Non-pigmented ciliary epithelial cell (primary cell): ENCODE measurements at places on chromosomes 2 and 18.

DNA sequence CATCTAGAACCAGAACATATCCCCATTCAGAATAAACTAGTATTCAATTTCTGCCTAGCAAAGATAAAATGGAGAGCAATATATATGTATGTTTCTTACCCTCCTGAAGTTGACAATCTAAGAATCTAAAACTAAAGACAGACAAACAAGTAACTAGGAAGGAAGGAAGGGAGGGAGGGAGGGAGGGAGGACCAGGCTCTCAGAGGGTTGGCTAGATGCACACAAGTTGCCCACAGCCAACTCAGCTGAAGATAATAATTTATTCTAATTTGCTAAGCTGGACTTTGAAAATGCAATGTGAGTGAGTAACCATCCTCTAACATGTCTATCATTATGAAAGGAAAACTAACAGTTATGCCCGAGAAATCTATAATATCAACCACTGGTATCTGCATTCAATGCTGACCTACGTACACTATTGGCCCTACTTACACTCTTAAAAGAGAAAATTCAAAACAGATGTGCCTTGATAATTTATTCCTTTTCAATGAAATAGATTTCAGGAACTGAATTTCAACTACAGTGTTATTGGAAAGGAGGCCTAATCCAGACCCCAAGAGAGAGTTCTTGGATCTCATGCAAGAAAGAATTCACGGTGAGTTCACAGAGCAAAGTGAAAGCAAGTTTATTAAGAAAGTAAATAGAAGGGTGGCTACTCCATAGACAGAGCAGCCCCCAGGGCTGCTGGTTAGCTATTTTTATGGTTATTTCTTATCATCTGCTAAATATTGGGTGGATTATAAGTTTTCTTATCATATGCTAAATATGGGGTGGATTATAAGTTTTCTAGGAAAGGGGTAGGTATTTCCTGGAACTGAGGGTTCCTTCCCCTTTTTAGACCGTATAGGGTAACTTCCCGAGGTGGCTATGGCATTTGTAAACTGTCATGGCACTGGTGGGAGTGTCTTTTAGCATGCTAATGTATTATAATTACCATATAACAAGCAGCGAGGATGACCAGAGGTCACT is 288.5 kb upstream of the SLC39A10 start:
- DNase-seq, result no peak

DNA sequence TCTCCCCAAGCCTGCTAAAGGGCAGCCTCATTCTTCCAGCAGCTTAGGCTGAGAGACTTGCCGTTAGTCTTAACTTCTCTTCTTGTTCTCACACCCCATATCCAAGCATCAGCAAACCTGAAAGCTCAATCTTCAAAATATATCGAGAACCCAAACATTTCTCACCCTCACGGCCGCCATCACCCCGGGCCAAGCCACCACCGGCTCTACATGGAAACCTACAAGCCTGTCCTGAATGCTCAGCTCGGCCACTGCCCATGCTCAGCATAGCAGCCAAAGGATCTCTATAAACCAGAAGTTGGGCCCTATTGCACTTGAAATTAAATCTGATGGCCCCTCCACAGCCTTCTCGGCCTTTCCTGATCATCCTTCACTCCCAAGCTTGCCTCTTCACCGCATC is 2.1 kb downstream of the HS1BP3 start:
- DNase-seq, result no peak

DNA sequence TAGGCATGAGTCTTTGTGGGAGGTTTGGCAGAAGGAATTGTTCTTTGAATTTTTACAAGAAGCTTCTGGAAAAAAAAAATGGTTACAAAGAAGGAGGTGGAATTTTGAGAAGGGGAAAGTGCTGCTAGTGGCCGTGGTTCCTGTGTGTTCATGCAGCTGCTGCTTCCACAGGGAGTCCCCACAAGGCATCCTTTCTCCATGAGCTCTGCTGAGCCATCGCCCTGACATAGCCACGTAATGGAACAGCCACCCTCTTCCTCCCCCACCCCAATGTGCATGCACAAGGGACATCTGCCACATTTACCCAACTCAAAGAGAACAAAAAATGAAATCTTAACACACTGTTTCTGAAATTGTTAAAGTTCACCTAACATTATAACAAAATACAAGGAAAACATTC is 529.7 kb downstream of the SATB2 start:
- no peak for DNase-seq

GRCh38 chr18:4821801-4822200 is 366.7 kb upstream of the DLGAP1 start:
- no peak for DNase-seq

DNA sequence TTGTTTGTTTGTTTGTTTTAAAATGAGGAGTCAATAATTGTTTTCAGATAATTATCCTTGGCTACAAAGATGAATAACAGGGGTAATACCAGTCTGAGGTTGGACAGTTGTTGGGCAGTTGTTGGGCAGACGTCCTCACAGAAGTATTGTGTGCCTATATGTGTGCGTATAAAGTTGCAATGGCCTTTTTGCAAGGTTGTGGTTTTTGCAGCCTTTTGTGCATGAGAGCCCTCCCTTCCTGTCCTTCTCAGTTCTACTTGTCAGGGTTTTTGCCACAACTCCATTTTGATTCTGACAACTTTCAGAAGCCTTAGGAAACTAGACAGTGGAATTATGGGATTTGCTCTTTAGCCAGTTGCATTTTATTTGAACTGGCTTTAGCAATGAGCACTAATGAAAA is 6.0 kb upstream of the STK39 start:
- no peak for DNase-seq

DNA sequence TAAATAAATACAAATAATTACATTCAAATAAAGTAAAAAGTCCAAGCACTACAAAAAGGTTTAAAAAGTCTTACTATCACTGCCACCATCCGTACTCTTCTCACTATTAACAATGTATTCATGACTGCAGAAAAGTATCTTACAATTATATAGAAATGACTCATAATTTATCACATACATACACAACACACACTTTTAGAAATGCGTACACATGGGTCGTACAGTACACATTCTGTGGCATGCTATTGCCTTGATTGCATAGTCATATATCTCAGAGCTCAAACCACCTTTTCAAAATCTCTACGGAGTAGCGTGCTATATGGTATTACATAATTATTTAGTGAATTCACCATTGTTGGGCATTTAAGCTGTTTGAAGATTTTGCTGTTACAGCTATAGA is 41.6 kb upstream of the ANXA4 start:
- no peak for DNase-seq

DNA sequence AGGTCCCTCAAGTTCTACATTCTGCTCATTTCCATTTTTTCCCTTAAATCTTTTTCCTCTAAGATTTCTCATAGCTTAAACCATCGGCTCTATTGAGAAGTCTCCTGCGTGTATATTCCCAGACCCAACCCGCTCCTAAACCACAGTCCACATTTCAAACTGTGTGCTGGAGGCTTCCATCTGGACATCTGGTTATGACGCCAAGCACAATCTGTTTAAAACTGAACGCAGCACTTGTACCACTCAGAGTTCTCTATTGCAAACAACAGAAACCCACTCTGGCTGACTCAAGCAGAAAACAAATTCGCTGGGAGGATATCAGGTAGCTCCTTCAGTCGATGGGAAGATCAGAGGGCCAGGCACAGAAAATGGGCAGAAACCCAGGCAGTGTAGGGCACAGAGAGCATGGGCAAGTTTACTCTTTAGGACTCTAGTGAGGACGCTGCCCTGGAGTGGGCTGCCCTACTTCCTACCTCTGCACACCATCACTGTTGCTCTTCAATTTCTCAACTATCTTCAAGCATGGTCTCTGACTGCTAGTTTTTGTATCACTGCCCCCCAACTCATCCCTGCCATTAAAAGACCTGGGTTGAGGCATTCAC is 5.6 kb upstream of the EML4 start:
- DNase-seq, result no peak

- no peak for DNase-seq
Observed at GRCh38 chr2:182319556-182320505, 107.0 kb downstream of the PDE1A start.

DNA sequence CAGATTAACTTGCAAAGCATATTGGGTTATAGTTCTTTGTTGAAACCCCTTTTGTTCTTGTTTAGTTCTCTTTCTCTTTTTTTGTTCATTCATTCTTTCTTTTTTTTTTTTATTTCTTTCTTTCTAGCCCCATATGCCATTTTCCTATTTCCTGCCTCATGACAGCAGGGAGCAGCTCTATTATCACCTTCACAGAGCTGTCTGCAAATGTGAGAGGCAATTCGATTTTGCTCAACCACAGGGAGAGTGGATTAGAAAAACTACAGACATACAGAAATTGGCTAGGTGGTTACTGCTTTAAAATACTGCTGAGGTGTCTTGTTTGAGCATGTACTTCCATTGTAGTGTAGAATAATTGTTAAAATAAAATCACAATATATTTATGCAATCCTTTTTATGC is 44.2 kb upstream of the TBR1 start:
- no peak for DNase-seq

DNA sequence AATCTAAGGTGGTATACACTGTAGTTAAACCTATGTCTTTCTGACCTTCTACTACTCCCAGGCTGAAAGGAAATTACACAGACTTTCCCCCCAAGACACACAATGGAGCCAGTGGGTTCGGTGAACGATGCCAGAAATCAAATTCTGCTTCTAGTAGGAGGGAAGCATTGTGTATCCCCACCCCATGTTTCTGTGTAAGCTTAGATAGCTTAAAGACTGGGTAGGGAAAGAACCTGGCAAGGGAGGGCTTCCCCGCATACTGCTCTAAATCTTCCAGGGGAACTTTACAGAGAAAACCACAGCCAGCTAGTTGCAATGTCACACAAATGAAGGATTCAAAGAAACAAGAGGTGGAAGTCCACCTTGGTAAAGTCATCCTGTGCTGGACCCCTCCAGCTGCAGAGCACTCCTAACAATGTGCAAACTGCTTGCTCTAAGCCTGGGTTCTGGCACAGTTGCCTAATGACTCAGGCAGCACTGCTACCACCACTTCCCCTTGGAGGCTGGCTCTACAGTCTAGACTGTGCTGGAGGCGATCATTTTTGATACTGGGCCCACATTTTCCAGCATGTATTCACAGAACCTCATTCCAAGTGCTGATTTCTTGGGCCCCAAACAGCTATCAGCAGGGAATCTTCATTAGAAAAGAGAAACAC is 47.5 kb downstream of the TRIB2 start:
- no peak for DNase-seq
